ENCODE measurements at places on chromosomes 2 and 18. TPM values are rescaled to one million over a fixed set of nuclear protein-coding genes. Genes with fewer than 3 reads are reported as not detected.
A peak's percentile ranks its signal among the peaks of the same experiment; 100 is the strongest.

Gene LCLAT1
- 36.0 TPM for total RNA-seq

- no peak for DNase-seq
These were observed 95.1 kb upstream of the XPO1 start for GRCh38 chr2:61633250-61633649.

Gene STARD6
- total RNA-seq = not detected

Gene ZNF532
- total RNA-seq = 21.0 TPM

Gene UGT1A4
- 0.10 TPM for total RNA-seq

DNA sequence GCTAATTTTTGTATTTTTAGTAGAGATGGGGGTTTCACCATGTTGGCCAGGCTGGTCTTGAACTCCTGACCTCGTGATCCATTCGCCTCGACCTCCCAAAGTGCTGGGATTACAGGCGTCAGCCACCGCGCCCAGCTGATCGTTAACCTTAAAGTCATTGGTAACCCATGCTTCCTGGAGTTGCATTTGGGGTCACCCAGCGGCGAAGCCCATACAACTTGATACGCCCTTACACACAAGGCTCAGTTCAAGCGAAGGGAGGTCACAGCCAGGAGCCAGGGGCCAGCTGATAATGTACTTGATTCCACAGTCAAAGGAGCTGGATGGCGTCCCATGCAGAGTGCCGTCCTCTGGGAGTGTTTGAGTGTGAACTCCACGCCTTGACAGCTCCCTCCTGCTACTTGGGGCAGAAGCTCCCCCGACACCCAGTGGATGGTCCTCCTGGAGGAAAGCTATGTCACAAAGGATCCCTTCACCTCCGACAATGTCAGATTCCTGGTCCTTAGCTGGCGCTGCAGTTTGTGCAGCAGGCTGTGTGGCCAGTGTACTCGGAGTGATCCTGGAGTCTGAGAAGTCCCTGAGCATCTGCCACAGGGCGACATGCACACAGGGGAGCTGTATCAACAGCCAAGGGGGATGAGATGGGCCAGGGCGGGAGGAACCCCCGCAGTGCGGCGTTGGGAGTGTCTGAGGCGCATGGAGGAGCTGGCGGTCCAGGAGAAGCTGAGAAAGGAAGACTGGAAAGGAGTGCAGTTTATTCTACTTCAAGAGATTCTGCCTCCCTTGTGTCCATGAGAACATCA is 7.9 kb downstream of the CLHC1 start:
- DNase-seq = no peak

GRCh38 chr2:240259924-240260529 is 119.6 kb upstream of the OTOS start:
- DNase-seq = no peak

Gene GREB1
- total RNA-seq = 0.91 TPM

Gene NYAP2
- total RNA-seq = not detected

Gene TUBB8B
- total RNA-seq = not detected

DNA sequence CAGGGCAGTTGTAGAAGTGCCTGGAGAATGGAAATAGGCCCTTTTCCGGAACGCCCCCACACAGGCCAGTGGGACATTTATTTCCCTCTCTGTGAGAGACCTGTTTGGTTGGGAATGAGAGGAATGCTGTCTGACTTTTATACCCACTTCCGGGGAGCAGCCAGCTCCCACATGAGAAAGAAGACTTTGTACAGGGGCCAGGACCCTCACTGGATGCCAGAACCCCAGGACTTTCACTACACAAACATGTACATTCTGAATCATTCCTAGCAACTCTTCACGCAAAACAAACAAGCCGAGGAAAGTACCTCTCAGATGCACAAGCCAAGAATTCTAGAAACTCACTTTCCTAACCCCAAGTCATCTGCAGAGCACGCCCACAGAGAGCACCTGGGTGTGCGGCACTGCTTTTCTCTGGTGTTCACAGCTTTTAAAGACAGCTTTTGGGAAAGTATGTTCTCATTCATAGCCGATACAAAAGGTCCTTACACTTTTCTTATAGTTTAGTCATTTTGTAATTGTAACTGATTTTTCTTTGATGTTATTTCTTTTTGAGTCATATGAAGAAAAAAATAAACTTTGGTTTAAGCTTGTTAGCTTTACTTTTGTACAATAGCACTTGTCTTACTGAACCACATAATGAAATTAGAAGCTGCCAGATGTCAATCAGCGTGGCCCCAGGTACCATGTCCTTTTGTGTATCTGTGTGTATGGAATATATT is 856.1 kb upstream of the ID2 start:
- DNase-seq = peak; percentile 74

GRCh38 chr2:52127527-52127926 is 1095.6 kb upstream of the NRXN1 start:
- no peak for DNase-seq

Gene DSG2
- total RNA-seq = 40.9 TPM

Gene IGFBP5
- total RNA-seq = 0.26 TPM

Gene GPBAR1
- total RNA-seq = 0.12 TPM

DNA sequence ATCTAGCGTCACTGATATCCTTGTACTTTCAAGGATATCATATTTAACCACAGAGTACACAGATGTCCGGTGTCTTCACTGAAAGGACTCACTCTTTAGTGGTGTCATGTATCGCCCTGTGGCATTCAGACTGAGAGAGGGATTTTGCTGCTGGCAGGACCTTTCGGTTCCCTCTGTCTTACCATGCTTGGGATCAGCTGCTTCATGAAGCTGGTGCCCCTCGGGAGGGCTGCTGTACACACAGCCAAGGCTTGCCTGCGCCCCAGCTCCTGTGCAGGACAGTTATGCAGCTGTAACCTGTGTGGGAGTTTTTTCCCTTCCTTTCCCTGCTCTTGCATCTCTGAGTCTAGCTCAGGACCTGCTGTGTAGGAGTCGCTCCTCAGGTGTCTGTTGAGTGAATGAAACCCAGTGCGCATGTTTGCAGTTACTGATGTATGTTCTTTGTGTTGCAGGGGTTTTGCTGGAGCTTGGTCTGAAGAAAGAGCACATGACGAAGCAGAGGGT is 64.4 kb downstream of the GREB1 start:
- DNase-seq = no peak

- no peak for DNase-seq
These were observed 40.4 kb downstream of the CLIP4 start for GRCh38 chr2:29155578-29155977.

DNA sequence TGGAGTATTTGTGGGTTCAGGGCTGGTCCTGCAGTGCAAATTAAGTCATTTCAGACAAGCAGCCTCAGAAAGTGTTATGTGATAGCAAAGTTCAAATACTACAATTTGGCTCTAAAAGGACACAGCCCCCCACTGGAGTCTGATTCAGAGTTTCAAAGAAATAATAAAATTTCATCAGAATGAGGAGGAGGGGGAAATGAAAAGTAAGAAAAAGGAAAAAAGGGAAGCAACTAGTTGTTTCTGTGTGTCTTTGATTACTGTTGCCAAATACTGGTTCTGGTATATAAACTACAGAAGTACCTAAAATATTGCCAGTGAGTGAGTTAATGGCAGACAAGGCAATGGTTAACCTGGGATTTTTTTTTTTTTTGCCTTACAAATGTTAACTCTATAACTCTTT is 773.9 kb downstream of the BCL11A start:
- DNase-seq = no peak

- DNase-seq = no peak
These were observed 35.1 kb downstream of the SH2D6 start for GRCh38 chr2:85453571-85453970.

DNA sequence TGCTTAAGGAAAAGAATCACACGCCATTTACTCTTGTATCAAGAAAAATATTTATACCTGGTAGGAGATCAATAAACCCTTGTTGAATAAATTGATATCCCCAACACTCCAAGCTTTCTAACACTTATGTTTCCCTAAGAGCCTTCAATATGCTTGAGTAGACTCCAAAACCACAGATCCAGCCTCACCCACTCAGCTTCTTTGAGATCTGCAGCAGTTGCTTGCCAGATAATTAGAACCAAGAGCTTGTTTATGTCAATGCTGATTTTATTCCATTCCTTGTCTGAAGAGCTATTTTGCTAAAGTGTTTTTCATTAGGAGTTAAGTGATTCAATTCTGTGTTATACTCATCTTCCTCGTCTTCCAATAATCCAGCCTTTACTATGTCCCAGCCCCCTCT is 26.3 kb upstream of the CRIM1 start:
- no peak for DNase-seq

Gene RAD51AP2
- not detected for total RNA-seq

- DNase-seq = no peak
These were observed 262.1 kb downstream of the MYCN start for GRCh38 chr2:16202266-16203020.

Gene EIPR1
- total RNA-seq = 77.2 TPM

DNA sequence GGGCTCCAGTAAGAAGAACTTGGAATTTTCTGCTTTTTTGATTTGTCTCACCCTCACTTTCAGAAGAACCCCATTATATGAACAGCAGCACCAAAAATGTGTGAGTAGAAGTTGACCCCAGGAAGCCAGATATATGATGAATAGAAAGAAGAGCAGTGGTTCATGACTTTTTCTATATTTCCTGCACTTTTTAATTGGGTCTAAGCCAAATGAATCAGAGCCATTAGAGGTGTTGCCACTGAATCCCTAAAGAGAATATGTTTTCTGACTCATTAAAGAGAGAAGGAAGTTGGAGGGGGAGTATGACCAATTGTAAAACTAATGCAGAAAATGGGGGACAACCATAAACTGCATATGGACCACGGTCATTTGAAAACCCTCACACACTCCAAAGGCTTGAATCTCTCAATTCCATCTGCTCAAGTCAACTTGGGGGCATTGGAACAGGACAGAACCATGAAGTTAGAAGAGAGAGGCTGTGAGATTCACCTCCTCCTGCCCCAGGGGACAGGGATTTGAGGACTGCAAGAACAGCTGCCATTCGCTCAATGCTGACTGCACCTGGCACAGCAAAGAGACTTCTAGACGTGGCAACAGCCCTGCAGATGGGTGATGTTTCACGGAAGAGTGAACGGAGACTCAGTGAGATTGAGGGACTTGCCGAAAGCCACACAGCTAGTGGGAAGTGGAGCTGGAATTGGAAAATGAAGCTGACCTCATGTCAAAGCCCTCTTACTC is 3.0 kb downstream of the DAPL1 start:
- no peak for DNase-seq

- peak; percentile 22 for DNase-seq
These were observed 762 bp downstream of the YIPF4 start for GRCh38 chr2:32278478-32278853.

Measured in Caki2 (cell line).